ENCODE measurements at places on chromosomes 4 and X.

DNA sequence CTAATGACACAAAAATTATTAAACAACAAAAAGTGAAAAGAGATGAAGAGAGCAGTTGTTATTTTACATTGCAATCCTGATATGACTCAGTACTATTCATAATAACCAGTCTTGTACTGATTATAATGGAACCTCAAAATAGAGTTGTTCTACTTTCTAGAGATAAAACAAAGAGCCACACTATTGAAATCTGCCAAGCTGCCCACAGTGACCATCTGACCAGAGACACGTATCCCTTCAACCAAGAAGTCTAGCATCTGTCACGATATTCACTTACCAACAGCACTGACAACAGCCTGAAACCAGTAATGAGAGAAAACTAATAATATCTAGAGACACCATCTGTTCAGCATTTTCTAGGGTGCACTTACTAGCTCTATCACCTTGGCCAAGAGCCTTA lies 466.7 kb downstream of the NKX6-1 start:
- no peak for DNase-seq

DNA sequence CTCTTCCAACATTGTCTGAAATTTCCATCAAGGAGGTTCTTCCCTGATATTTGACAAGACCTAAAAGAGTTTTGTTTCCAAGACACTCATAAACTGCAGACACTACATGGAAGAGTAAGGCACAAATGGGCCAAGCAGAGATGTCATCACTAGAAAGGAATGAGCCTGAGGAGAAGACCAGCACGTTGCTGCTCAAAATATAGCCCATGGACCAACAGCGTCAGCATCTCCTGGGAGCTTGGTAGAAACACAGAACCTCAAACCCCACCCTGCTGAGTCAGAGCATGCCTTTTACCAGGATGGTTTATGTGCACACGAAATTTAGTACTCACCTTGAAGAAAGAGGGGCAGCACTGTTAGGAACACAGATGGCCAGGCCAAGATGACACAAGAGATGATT lies 128.7 kb upstream of the MID1 start:
- no peak for DNase-seq

DNA sequence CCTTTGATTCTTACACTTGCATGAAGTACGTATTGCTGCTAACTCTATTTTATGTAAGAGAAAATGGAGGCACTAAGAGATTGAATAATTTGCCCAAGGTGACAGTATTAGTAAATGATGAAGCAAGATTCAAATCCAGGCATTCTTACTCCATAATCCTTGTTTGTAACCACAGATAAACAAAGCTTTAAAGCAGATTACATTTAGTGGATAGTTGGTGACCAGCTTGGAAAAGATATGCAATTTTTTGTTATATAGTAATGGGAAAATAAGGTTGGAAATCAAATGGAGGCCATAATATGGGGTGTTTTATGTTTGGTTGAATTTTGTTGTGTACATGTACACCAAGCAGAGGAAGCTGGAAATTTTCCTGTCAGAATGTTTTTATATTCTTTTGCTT lies 30.8 kb downstream of the MND1 start:
- no peak for DNase-seq

DNA sequence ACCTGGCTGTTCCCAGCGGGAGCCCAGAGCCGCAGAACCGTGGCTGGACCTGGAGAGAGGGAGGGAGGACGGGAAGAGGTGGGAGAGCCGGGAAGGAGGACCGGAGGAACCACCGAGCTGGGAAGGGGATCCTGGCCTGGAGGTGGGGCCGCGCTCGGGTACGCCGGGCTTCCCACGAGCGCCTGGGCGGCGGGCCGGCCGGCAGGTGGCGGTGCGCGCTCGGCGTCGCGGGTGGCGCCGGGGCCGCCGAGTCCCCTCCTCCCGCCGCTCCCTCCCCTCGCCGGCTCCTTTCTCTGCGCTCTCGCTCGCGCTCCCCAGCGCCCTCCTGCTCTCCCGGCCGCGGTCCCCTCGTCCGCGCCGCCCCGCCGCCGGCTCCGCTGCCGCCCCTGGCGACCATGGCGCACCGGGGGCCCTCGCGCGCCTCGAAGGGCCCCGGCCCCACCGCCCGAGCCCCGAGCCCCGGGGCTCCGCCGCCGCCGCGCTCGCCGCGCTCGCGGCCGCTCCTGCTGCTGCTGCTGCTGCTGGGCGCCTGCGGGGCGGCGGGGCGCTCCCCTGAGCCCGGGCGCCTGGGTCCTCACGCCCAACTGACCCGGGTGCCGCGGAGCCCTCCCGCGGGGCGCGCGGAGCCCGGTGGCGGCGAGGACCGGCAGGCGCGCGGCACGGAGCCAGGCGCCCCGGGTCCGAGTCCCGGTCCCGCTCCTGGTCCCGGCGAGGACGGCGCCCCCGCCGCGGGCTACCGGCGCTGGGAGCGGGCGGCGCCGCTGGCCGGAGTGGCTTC lies at the start of gene SORCS2:
Gene SORCS2 (plus strand): TSS at position 287 of the 778 bp plus-strand sequence.
- peak; percentile 63 for DNase-seq
